Spinal cord (tissue), 10 donors: ENCODE measurements at places on chromosomes 12 and 14.

- no peak for DNase-seq
Measured at GRCh38 chr12:82971584-82971983, 284.9 kb downstream of the TMTC2 start.

DNA sequence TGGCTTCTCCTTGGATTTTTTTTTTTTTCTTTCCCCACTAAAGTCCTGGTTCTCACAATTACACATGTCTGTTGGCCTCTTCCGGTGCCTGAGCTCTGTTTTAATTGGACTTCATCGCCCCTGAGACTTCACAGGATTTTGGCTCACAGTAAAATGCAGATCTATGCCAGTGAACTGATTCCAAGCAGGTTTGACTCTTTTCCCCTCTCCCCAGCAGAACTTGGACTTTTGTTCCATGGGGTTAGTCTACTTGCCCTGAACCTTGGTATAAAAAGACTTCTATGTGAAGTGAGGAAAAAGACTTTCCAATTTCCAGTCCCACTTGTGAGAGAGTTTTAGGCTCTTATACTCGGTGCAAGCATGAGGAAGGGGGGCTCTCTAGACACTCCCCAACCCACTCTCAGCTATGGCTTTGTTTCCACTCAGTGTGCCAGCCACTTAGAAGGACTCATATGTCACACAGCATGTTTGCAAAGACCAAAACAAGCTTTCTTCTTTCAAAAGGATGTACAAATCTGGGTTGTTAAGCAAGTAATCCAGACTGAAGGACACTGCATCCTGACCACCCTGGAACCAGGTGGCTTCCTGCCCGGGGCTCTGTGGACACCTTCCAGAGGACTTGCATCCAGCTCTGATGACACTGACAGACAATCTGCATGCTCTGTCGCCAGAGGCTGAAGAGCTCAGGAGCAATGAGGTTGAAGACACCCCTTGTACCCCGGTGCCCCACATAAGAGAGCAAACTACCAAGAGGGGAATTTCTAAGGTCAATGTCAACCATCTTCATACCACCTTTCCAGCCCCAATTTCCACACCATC, 221.9 kb upstream of the EGLN3 start:
- DNase-seq = no peak

DNA sequence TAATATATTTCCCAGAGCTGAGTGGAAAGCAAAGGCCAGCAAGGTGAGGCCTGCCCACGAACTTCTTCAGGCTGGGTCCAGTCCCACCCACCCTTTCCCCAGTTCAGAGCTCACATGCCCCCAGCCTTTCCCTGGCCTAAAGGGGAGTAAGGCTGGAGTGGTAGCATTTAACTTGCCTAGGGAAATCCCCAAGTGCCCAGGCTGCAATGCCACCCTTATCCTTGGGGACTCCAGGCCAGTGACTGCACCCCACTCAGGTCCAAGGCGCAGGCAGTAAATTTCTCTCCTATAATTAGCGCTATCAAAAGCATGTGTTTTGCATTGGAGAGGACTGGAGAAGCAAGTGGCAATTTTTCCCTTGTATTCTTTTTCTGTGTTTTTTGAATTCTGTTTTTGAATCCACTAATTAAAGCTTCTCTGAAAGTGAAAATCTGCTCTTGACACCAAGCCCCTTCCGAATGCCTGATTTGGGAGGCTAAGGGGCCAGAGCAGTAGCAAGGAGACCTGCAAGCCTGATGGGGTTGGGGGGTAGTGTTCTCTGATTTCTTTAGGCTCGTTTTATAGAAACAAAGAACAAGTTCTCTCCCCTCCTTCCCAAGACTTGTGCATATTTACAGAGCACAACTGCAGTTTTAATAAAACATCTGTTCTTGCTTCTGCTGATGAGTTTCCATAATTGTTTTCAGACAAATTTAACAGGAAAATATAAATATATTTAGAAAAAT, 3.5 kb upstream of the HOXC6 start:
- DNase-seq = no peak

DNA sequence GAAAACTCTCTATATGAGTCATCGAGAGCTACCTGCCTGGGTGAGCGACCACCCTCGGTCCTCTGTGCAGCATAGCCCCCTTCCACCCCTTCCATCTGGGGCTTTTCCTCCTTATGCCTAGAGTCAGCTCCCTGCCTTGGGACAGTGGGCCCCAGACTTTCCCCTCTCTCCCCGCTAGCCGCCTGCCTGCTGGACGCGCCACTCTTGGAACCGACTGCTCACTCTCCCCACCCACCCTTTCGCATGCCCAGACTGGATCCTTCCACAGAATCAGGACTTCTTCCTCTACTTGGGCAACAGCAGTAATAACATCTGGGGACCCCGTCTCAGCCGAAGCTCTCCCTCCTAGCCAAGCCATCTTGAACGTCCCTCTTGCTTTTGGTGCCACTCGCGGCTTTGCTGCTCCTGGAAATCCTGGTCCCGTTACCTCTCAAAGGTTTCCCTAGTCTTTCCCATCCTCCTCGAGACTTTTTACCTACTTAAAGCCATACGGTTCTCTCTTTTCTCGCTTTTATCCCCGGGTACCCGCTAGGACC, 671 bp downstream of the ESYT1 start:
- no peak for DNase-seq

DNA sequence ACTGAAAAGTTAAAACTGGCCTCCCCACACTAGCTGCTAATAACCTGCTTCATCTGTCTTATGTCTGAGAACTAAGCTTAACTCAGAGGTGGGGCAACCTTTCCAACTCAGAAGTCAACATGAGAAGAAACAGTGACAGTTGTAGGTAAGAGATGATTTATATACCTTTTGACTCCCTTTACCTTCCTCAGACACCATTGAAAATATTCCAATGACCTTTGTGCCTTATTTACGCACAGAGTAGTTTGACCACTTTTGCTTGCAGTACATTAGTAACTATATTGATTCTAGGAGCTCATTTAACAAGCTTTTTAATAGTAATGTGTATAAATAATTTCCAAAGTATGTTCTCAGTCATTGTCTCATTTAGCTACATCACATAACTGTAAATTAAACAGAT, 77.6 kb downstream of the ALX1 start:
- DNase-seq = no peak

GRCh38 chr12:96578526-96579125, 89.2 kb downstream of the CFAP54 start:
- DNase-seq = peak; percentile 86

GRCh38 chr14:93150227-93151208, 34.2 kb downstream of the MOAP1 start:
- no peak for DNase-seq

- no peak for DNase-seq
Measured at GRCh38 chr12:123306200-123306599, 34.5 kb upstream of the CDK2AP1 start.

- DNase-seq = no peak
Measured at GRCh38 chr14:22767323-22767589, 768 bp downstream of the OXA1L start.

DNA sequence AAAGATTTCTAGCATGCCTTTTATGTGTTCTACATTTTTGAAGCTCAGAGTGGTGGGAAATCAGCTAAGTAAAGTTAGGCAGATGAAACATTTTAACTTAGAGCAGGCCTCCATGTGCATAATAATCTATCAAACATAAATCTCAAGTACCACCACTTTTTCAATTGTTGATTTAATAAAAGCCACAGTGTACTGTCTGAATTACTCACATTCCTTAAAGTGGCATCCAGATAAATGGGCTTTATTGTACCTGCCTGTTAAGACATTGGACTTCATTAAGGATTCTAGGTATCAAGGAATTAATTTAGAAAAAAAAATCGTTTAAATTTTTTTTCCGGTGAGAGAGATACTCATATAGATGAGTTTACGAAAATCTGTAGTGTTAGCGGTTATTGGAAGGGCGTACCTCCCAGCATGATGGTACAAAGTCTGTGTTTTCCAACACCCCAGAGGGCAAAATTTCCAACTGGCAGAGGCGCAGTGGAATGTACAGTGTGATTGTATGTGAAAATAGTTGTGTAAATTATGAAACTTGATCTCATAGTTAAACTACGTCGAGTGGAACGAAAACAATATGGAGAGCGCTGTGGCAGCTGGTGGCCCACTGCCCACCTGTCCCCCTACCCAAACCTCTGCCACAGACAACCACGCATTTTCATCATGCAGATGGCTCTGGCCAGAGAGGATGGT, 25.0 kb downstream of the ELK3 start:
- no peak for DNase-seq

DNA sequence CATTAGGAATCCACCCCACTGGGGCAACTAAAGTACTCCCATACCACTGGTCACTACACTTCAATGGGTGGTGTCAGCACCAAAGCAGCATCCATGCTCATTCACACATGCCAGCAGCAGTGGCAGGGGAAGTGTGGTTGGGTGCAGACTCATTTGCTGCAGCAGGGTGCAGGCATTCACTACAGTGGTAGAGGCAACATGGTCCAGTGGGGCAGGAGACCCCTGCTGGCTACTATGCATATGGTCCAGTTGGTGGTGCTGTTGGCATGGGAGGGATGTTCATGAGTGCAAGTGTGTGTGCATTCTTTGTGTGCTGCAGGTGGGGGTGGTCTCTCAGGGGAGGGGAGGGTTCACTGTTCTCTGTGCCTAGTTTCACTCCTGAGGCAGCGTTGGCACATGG, 908.4 kb upstream of the NOVA1 start:
- DNase-seq = no peak

GRCh38 chr12:132380641-132381040, 51.3 kb upstream of the GALNT9 start:
- DNase-seq = no peak

- no peak for DNase-seq
Measured at GRCh38 chr12:100624571-100624970, 51.1 kb downstream of the GAS2L3 start.

DNA sequence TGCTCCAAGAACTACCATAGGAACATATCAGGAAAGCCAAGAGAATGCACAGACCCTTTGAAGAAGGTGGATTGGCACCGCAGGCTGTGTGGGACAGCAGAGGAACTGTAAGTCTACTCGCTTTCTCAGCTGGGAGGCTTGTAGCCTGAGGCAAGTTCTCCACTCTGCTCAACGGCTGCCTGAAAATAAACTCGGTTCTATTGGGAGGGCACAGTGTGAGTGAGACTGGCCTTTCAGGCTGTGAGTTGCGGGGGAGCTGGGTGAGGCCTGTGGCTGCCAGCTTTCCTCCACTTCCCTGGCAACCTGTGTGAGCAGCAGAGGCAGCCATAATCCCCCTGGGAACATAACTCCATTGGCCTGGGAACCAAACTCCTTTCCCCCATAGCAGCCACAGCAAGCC, 132.1 kb downstream of the ANKS1B start:
- no peak for DNase-seq

DNA sequence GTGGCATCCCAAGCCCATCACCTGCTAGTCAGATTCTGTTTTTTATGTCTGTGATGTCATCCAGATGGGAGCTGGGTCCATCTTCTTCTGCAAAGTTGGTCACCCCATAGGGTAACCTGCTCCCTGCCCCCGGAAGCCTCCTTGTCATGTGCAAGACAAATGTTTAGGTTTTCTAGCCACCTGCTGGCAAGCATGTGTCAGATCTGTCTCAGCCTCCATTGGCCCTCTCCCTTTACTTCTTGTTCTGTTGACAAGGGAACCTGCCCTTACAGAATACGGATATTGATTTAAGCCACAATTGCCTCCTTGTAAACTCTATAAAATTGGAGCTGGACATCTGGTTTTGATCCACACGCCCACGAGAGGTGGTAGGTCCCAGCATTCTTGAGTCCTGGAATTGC, 7.5 kb downstream of the NTF3 start:
- no peak for DNase-seq

- DNase-seq = no peak
Measured at GRCh38 chr12:124501112-124501561, 66.3 kb downstream of the NCOR2 start.

DNA sequence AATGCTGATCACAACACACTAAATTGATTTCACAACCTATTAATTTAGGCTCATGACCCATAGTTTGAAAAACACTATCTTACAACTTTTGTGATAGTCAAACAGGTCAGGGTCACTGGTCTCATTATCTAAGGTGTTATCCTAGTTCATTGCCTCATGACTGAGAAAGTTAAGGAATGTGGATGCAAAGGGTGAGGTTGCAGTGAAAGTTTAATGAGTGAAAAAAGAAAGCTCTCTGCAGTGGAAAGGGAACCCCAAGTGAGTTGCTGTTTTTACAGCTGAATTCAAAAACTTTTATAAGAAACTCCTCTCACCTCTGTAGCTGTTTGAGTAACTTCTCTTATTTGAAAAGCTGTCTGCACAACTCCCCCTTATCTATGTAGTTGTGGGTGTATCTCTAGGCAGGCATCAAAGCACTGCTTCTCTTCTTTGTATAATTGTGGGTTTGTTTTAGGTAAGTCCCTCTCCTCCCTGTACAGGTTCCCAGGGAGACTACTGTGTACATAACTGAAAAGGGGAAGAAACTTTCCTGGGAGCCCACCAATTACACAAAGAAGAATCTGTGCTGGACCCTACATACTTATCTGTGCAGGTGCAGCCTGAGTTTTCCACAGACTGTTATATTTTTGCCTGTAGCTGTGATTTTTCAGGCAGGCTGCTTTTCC, 18.9 kb downstream of the DNAL1 start:
- no peak for DNase-seq

- DNase-seq = no peak
Measured at GRCh38 chr12:46560874-46561273, 188.3 kb upstream of the SLC38A2 start.

GRCh38 chr12:118436986-118437385, 60.6 kb downstream of the SUDS3 start:
- no peak for DNase-seq

DNA sequence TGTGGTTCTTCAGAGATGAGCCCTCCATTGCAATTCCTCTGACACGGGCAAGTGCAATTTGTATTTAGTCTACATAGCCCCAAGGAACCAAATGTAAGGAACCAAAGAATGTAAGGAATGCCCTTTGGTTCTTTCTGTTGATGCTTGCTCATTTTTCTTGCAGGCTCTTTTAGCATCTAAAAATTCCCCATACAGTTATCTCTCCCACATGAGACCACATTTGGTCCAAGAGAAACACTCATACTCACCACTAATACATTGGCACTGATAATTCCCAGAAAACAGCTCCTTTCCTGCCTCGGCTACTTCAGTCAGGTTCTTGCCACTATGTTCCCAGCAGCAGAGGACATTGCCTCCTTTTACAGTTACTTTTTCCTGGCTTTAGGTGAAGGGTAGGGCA, 332.6 kb downstream of the AEBP2 start:
- no peak for DNase-seq

GRCh38 chr14:101040538-101041442, 137.3 kb upstream of the RTL1 start:
- no peak for DNase-seq

DNA sequence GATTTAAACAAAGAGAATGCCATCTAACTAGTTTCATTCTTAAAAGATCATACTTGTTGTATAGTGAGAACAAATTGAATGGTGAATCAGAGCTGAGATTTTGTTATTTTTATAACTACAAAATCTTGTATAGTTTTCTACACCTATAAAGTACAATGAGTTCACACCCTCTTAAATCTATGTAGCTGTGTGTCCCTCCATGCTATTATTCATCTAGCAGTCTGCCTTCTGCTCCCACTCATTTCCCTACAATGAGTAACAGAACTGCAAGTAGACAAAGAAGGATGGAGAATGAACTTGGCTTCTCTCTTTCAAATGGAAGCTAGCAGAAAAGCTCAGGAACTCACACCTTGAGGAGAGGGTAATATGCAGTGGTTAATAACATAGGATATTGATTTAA, 7.1 kb downstream of the IFNG-AS1 start:
- DNase-seq = no peak
